ENCODE measurements at places on chromosomes 5 and 9. TPM values are rescaled to one million over a fixed set of nuclear protein-coding genes. Genes with fewer than 3 reads are reported as not detected.
A peak's percentile ranks its signal among the peaks of the same experiment; 100 is the strongest.

PTGS1 gene
- 4.0 TPM for polyA plus RNA-seq

TMEM171 gene
- polyA plus RNA-seq, result 7.6 TPM

- no peaks in the 10 kb centered on the region for H3K27me3 ChIP-seq
- DNase-seq, result no peak
- H3K27ac ChIP-seq, result no peak overlapping the region
- H3K36me3 ChIP-seq, result no peaks in the 10 kb centered on the region
- no peaks in the 10 kb centered on the region for H3K4me1 ChIP-seq
- no peak overlapping the region for H3K4me3 ChIP-seq
These were observed 604.4 kb downstream of the PRELID2 start for GRCh38 chr5:145230781-145231180.

PCDHA9 gene
- 0.02 TPM for polyA plus RNA-seq

SHOC1 gene
- not detected for polyA plus RNA-seq

- H3K27me3 ChIP-seq, result no peaks in the 10 kb centered on the region
- H3K27ac ChIP-seq, result no peak overlapping the region
- H3K4me1 ChIP-seq, result no peaks in the 10 kb centered on the region
- H3K36me3 ChIP-seq, result no peaks in the 10 kb centered on the region
- H3K4me3 ChIP-seq, result no peak overlapping the region
- no peak for DNase-seq
These were observed 890.4 kb downstream of the EFNA5 start for GRCh38 chr5:106780355-106780754.

DNA sequence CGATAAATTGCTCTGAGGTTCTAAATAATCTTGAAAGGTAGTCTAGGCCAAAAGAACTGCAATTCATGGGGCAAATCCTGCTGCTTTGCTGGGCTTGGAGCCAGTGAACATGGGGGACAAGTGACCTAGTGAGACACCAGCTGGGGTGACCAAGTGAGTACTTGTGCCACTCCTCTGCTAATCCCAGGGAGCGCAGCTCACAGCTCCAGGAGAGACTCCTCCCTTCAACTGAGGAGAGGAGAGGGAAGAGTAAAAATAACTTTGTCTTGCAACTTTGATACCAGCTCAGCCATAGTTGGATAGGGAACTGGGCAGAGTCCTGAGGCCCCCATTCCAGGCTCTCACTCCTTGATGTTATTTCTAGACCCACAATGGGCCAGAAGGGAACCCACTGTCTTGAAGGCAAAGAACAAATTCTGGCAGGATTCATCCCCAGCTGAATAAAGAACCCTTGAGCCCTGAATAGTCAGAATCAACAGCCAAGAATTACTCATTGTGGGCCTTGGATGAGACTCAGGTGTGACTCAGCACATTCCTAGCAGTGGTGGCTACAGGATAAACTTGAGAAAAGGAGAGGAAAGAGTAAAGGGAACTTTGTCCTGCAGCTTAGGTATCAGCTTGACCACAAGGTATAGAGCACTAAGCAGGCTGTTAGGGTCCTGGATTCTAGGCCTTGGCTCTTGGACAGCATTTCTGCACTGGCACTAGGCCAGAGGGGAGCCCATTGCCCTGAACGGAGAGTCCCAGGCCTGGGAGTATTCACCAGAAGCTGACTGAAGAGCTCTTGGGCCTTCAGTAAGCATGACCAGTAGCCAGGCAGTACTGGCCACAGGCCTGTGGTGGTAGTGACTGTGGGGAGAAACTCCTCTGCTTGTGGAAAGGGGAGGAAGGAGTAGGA lies 288.3 kb upstream of the CDH18 start:
- no peaks in the 10 kb centered on the region for H3K27me3 ChIP-seq
- no peak for DNase-seq
- H3K4me3 ChIP-seq, result no peak overlapping the region

- DNase-seq, result no peak
- H3K4me3 ChIP-seq, result no peak overlapping the region
- no peak overlapping the region for H3K27ac ChIP-seq
- H3K4me1 ChIP-seq, result peaks cover 10% of the 10 kb centered on the region
These were observed 39.3 kb upstream of the SHB start for GRCh38 chr9:38108326-38108725.

- no peak overlapping the region for H3K27ac ChIP-seq
- no peaks in the 10 kb centered on the region for H3K36me3 ChIP-seq
- no peak overlapping the region for H3K4me3 ChIP-seq
- DNase-seq, result peak; percentile 82
These were observed 23.4 kb upstream of the CORO2A start for GRCh38 chr9:98215821-98216220.

Measured in SK-N-SH (cell line).